Activated T-cell treated with anti-CD3 and anti-CD28 coated beads for 48 hours (primary cell): ENCODE measurements at places on chromosomes 12 and 14.
A peak's percentile ranks its signal among the peaks of the same experiment; 100 is the strongest.

DNA sequence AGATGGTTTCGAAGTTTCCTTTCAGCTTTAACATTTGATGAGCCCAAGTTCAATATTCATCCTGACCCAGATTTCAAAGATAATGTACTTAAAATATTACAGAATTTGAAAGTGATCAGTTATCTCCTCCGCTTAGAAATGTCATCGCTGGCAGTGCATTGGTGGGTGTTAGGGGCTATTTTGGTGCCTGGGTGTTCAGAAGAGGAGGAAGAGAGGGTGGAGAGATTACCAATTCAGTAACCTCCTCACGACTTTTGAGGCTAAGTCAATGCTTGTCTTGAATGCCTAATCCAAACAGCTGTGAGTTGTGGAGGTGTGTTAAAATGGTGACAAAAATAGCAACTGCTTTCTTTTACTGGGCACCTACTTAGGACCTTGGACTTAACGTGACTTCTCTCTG, 13.8 kb upstream of the DGLUCY start:
- DNase-seq: no peak

DNA sequence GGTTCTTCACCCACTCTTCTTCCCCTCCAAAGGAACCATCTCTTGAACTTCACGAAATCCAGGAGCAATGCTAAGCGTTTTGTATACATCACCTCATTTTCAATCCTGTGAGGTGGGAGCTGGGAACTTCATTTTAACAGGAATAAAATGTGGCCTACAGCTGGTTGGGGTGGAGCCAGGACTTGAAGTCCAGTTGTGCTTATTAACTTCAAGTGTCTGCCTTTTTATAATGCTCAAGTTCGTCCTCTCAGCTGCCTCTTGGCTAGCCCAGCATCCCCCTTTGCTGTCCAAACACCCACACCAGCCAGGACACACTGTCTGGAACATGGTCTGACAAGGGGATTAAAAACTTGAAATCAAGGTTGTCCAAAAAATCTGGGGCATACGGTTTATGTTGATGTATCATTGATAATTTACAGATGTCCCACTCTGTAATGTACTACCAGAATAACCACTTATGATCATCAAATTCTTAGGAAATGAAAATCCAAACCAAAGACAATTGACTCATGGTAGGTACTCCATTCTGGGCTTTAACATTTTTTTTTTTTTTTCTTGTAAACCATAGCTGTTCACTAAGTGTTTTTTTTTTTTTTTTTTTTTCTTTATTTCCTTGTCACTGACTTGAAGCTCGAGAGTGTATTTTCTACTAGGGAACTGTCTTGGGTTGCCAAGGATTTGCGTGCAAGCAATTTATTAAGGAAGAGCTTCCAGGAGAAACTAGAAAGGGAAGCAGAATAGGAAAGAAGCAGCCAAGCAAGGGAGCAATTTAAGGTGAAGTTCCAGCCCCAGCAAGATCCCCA, 252.3 kb downstream of the EFCAB11 start:
- DNase-seq: no peak

DNA sequence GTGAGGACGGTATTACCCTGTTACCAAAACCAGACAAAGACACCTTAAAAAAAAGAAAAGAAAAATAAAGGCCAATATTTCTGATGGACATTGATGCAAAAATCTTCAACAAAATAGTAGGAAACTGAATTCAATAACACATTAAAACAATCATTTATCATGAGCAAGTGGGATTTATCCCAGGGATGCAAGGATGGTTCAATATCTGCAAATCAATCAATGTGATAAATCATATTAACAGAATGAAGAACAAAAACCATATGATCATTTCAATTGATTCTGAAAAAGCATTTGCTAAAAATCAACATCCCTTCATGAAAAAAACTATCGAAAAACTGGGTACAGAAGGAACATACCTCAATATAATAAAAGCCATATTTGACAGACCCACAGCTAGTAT, 32.3 kb upstream of the ATP2B1 start:
- DNase-seq: no peak

DNA sequence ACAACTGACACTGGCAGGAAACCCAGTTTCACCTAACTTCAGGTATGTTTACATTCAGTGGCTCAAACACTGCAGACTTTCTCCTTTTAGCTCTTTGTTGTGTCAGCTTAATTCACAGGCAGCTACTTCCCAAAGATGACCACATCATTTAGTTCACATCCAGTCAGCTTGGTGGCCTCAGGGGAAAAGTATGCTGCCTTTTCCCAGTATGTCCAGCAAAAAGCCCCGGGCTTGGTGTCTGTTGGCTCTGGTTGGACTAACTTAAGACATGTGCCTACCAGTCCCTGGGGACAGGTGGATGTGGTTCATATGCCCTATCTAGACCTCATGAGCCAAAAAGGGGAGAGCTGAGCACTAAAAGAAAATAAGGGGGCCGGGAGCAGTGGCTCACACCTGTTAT, 56.4 kb downstream of the GOLGA5 start:
- no peak for DNase-seq

DNA sequence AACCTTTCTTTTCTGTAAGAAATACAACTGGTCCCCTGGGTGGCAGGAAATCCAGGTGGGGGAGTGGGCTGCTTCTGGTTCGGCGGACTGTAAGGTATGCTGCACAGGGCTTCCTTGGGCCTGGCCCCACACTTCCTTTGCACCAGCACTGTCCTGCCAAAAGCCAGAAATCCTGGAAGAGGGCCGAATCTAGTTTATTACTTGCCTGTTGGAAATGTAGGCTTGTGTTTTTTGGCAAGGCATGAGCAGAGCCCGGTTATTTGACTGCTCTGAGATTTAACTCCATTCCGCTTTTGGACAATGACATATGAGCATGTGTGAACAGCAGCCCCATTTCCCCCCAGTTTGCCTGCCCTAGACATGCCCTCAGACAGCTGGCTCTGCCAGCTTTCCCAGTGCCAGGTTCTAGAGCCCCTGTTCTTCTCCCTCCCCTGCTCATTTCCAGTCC, 86.6 kb downstream of the BORCS5 start:
- DNase-seq: no peak

DNA sequence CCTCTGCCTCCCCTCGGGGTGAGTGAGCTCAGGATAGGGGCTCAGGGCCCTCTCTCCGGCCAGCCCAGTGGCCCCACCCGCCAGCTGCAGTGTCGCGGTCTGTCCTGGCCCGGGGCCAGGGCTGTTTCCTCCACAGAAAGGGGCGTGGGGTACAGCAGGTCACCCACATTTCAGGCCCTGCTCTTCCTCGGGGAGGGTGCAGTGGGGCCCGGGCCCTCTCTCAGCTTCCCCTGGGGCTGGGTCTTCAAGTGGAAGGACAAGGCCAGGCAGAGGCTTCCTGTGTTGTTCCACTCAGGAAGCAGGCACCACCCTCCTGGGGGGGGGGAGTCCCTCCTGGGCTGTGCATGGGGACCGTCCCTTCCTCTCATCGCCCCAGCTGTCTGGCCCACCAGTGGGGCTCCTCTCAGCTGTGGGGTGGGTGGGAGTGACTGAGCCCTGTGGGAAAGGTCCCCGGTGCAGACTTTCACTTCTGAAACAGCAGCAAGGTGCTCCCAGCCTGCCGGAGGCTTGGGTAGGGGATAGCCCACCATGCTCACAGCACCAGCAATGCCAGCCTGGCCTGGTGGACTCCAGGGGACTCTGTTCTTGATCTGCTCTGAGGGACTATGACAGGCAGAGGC, 3.7 kb downstream of the GPR132 start:
- DNase-seq: peak; percentile 65

DNA sequence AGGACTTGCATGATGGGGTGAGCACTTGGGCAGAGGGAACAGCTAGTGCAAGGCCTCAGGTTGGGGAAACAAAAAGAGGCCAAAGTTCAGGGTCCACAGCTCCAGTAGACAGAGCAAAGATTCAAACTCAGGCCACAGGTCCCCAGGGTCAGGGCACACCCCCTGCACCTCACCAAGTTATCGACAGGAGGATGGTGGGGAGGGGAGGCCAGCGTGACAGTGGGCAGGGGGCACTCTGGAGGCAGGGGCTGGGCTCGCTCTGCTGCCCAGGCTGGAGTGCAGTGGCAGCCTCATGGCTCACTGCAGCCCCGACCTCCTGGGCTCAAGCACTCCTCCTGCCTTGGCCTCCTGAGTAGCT, 32.4 kb upstream of the ULK1 start:
- DNase-seq: no peak

DNA sequence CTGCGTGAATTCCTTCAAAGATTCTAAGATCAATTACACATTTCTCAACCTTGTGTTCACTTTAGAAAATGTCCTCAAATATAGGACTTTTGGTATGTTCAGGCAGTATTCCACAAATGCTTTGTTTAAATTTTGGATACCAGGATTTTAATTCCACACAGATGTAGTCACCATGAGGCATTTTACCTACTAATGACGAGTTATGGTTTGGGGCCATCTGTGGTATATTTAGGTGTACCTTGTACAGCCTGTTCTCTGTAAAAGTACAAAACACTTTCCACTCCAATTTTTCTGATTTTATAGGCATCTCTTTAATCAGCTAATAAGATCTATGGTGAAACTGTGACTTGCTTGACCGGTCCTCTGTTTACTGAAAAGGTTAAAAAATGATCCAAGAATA, 275.7 kb upstream of the PRICKLE1 start:
- no peak for DNase-seq

DNA sequence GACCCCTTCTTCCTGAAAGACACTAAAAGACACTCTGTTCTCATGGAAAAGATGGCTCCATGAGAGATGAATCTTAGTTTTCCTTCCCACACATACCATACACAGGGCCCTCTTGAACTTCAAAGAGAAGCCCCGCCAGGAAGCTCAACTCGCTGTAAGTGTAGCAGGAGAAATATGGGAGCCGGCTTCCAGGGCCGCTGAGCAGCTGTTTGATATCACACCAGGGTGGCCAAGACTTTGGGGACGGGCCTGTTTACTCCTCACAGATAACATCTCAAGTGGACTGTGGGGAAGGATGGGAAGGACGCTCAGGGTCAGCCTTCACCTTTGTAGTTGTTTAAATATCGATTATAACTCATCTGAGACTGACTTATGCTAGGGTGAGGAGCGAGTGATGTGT, 235.5 kb upstream of the TBX3 start:
- no peak for DNase-seq

DNA sequence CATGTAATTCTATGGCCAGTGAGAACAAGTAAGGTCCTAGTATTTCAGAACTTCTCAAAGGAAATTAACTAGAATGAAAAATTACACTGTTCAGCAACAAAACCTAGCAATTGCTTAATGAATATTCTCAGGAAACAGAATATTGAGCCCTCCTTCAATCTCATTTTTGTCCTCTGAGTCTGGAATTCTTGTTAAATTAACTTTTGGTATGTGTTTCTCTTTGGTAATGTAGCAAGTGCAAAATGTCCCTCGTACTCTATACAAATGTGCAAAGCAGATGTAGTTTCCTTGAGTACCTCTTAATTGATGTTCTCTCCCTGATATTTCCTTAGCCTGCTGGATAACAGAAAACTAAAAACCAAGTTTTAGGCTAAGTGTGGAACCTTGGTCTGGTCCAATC, 190.8 kb upstream of the CNOT2 start:
- DNase-seq: no peak
